Activated CD4-positive, alpha-beta T cell treated with anti-CD3 and anti-CD28 coated beads, Interleukin-2, amount 50 U/mL, for 48 hours (primary cell): ENCODE measurements at places on chromosomes 11 and 22.

- DNase-seq = no peak
These were observed 26.0 kb downstream of the SLC22A6 start for GRCh38 chr11:62958547-62959421.

- no peak for DNase-seq
These were observed 34.9 kb upstream of the TRPC6 start for GRCh38 chr11:101618709-101619108.

- no peak for DNase-seq
These were observed 106.0 kb downstream of the NAV2 start for GRCh38 chr11:19818619-19819018.

DNA sequence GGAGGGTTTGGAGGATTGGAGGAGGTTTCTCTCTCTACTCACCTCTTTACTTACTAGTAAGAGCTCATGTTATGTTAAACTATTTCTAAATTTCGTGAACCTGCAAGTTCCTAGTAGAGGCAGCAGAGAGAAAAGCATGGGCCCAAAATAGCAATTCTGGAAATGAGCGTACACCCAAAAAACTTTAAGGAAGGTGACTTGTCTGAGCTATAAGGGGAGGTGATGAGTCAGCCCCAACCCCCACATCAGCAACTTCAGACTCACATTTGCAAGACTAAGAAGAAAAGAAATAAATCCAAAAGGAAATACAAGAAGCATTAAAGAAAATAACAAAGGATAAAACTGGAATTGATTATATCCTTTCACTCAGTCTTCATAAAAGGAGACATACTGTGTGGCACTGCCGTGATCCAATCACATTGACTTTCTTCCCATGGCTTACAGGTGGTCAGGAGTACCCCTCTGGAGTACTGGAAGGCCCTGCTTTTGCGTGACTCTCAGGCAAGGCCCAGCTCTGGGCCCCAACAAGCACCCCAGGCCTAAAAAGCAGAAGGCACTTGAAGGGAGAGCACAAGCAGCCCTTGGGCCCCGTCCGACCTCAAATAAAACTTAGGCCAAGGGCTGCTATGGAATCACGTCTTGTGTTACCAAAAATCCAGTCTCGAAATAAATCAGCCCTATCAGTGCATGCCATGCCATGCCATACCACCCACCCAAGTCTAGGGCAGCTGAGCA lies 14.3 kb downstream of the PACSIN2 start:
- DNase-seq = peak; percentile 70

- DNase-seq = no peak
These were observed 29.8 kb downstream of the VSIG10L2 start for GRCh38 chr11:125975634-125976033.

- peak; percentile 96 for DNase-seq
These were observed 27.6 kb downstream of the CD5 start for GRCh38 chr11:61129639-61130523.

DNA sequence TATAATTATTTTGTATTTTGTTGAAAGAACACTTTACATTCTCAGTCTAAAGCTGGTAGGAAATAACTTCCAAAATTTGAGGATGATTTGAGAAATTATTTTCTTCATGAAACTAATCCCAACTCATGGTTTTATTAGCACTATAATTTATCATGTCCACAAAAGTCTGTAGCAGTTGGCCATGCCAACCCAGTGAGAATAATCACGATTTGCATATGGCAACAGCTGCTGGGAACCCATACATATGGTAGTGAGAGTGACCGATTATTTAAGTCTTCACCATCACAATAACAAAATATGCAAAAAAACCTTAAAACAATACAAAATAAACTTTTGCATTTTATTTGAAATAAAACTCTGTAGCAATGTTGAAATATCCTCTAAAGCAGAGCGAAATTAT lies 445.9 kb upstream of the ANO3 start:
- DNase-seq = no peak

GRCh38 chr11:18723991-18724390 lies 2.0 kb downstream of the IGSF22 start:
- DNase-seq = no peak

DNA sequence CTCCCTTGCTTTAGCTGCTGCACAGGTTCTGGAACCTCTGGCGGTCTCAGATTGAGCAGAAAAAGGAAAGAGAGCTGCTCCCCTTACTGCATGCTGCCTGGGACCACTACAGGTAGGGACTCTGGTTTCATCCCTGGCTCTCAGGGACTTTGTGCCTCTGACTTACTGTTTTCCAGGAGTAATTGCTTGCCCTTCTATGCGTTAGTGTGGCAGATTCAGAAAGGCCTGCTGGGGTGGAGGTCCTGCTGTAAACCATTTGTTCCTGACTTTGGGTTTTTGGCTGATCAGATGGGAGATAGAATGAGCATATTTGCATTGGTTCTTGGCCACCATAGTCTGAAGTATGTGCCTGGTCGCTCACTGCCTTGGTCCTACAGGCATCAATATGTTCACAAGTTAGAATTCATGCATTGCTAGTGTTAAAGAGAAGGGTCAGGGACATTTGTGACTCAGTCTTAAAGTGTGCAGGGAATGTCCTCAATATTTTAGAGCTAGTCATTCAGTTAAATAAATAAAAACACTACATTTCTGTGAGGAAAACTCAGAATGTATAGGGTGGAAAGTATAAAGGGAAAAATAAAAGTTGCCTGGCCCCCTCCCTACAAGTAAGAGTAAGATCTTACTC lies 78.0 kb downstream of the PISD start:
- no peak for DNase-seq

- no peak for DNase-seq
These were observed 51.4 kb downstream of the SHISAL1 start for GRCh38 chr22:44261164-44261860.

DNA sequence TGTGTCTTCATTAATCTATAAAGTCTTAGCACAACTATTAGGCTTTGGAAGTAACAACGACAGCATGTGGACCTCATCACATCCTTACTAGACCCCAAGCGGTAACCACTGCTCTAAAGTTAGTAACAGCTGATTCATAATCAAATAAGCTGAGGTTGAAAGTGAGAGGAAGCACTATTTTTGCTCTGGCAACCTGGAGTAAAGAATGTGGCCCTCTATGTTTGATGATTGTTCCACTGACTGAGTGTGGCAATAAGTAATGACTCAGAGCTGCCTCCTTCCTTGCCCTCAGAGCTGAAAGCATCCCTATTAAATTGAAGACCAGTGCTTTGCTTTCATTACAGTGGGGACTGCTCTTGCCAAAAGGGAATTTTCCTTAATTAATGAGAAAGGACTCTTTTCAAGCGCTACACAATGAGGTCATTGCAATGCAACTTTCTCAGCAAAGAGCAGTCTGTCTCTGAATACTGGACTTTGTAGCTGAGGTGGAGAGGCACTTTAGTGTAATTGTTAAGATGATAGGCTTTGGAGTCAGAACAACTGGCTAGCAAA lies 906.1 kb upstream of the RAG2 start:
- DNase-seq = no peak

DNA sequence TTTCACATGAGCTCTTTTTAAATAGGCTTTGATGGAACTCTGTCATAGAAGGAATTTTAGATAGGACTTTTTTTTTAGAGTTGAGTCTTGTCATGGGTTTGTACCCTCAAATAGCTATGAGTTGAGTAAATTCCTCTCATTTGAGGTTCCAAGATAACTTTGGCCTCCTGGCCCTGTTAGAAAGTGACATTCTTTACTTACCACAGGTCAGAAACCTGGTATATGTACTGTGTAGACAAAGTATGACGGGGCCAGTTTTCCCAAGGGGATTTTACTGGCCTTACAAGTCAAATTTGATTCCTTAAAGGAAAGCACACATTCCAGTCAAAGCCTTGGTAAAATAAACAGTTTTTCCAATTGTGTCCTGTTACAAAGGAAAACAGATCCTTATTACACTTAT lies 729.3 kb upstream of the LUZP2 start:
- no peak for DNase-seq

DNA sequence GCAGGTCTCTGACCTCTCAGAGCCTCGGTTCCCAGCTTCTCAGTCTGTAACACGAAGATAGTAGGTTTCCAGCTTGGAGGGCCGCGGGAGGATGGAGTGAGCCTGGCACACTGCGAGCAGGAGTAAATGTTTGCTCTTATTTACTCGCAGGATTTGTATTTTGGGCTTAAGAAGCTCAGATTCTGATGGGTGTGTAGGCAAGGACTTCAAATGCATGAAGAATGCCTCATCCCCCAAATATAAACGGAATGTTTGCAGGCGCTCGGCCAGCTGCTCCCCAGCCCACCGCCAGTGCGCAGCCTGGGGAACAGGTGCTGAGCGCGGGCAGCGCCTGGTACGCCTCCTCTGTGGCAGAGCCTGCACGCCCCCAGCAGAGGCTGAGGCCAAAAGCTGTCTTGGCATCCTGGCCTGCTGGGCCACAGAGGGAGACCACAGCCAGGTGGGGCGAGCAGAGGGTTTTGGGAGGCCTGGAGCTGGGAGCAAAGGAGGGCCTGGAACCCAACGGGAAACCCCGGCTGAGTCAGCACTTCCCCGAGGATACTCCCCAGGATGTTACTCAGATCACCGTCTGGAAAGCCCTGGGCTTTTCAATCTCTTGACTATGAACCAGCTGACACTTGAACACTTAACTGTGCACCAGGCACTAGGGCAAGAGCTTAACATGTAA lies 9.4 kb downstream of the EHD1 start:
- DNase-seq = peak; percentile 64

- no peak for DNase-seq
These were observed 81.7 kb downstream of the SWAP70 start for GRCh38 chr11:9745411-9746211.

- DNase-seq = no peak
These were observed 63.7 kb downstream of the PRDM11 start for GRCh38 chr11:45209891-45210699.

DNA sequence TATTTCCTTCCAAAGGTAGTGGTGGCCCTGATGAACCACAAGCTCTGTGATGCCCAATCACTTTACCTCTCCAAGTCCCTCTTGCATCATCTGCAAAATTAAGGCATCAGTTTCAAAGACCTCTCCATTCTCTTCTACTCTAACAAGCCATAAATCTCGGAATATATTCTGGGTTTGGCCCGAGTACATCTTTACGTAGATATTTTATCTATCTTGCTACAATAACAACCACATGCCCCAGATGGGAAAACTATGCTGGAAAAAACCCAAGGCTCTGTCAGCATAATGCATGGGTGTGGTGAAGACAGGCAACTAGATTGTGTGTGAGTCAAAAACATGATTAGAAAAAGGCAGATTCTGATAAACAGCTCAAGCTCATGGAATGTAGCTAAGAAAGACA lies 228.2 kb upstream of the BLID start:
- DNase-seq = no peak
